Activated CD4-positive, alpha-beta memory T cell treated with anti-CD3 and anti-CD28 coated beads, Interleukin-2, amount 10 ng/mL, durations not matched to agents 7 days and 5 days (primary cell): ENCODE measurements at places on chromosomes 1 and 21.

GRCh38 chr1:157882580-157882979 is 41.0 kb upstream of the CD5L start:
- H3K27ac ChIP-seq, result no peak overlapping the region
- H3K4me3 ChIP-seq, result no peak overlapping the region
- no peaks in the 10 kb centered on the region for H3K27me3 ChIP-seq
- no peaks in the 10 kb centered on the region for H3K4me1 ChIP-seq
- no peaks in the 10 kb centered on the region for H3K36me3 ChIP-seq

DNA sequence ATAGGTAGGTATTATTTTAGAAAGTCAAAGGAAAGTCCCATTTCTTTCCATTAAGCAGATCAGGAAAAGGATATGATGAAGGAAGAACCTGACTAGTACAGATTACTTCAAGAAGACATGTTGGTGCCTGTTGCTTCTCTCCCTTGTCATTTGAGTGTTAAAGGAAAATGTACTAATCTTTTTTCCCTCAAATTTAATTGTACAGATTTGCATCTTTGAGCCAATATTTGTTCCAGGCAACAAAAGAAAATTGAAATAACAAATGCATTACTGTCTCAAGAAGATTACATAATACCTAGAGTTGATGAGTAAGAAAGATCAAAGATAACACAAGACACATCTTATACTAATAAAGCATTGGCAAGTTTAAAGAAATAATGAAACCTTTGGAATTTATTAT is 566.9 kb upstream of the ZP4 start:
- no peak overlapping the region for H3K27ac ChIP-seq
- DNase-seq, result no peak
- no peaks in the 10 kb centered on the region for H3K27me3 ChIP-seq
- H3K4me1 ChIP-seq, result no peaks in the 10 kb centered on the region
- H3K4me3 ChIP-seq, result no peak overlapping the region

- peaks cover 10% of the 10 kb centered on the region for H3K27me3 ChIP-seq
- no peaks in the 10 kb centered on the region for H3K36me3 ChIP-seq
- H3K4me1 ChIP-seq, result no peaks in the 10 kb centered on the region
- no peak overlapping the region for H3K27ac ChIP-seq
Observed at GRCh38 chr21:41630917-41631316, 123.0 kb upstream of the TMPRSS2 start.

DNA sequence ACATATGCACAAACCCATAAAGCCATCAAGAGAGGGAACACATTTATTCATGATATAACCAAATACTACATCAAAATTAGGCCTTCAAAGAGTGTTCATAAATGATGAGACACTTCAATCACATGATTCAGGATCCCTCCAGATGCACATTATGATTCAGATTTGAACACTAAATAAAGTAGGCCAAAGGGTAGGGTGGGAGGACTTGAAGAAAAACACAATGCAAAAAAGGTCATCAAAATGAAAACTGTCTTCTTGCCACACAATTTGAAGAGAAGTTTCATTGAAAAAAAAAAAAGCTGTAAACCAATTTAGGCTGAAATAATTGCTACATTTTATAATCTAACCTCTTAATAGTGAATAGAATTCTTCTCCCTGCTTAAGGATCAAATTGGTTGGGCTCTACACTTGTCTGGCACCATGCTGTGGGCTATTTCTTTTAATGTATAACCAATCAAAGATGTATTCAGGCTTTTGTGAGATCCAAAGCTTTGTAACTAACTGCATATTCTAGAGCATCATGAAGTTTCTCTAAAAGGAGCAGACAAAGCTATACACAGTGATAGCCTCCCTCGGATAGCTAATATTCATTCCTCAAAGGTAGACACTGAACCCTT is 58.1 kb downstream of the ZSWIM5 start:
- no peak for DNase-seq
- no peaks in the 10 kb centered on the region for H3K27me3 ChIP-seq
- H3K4me1 ChIP-seq, result no peaks in the 10 kb centered on the region
- H3K36me3 ChIP-seq, result no peaks in the 10 kb centered on the region

- H3K36me3 ChIP-seq, result peaks cover 39% of the 10 kb centered on the region
- peaks cover 67% of the 10 kb centered on the region for H3K4me1 ChIP-seq
- no peaks in the 10 kb centered on the region for H3K27me3 ChIP-seq
- H3K27ac ChIP-seq, result no peak overlapping the region
Observed at GRCh38 chr1:212686591-212686990, 13.0 kb downstream of the BATF3 start.
